Fibroblast of villous mesenchyme (primary cell): ENCODE measurements at places on chromosomes 16 and 17.

- DNase-seq = peak; percentile 61
These were observed 1.7 kb upstream of the AARS1 start for GRCh38 chr16:70290949-70291519.

DNA sequence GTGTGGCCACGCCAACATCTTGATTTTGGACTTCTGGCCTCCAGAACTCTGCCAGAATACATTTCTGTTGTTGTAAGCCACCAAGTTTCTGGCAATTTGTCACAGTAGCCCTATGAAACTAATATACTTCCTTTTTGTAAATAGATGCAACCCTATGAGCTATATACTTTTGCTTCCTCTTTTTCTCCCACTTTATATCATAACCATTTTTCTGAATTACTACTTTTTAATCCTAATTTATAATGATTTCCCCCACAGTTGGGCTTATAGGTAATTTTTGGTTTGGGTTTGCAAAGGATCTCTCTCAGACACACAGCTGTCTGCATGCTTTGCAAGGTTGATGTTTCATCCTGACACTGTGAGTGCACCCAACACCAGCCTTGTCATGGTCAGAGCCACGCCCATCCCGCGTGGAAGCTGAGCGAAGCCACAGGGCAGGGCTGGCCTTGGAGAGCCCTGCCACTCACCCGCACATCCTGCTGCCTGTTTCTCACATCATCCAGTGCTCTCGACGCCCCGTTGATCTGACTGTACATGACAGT lies 5.8 kb downstream of the TRIM25 start:
- DNase-seq = no peak

GRCh38 chr16:68389006-68389405 lies 59.3 kb downstream of the SMPD3 start:
- no peak for DNase-seq

DNA sequence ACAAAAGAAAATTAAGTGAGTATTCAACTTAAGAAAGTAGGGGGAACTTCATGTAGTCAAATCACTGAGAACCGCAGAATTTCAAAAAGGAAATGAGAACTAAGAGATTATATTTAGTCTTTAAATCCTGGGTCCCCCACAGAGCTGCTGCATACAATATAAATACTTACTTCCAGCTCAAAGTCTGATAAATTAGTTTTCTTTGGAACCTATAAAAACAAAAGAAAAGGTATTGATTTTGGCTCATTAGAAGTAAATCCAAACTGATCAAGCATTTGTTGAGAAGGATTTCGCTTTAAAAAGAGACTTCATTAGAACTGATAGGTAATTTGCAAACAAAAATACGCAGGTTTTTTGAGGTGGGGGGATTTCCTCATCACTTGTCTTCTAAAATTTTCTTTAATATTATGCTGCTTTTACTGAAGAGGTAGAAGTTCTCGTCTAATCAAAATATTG lies 21.9 kb downstream of the PARN start:
- DNase-seq = no peak

DNA sequence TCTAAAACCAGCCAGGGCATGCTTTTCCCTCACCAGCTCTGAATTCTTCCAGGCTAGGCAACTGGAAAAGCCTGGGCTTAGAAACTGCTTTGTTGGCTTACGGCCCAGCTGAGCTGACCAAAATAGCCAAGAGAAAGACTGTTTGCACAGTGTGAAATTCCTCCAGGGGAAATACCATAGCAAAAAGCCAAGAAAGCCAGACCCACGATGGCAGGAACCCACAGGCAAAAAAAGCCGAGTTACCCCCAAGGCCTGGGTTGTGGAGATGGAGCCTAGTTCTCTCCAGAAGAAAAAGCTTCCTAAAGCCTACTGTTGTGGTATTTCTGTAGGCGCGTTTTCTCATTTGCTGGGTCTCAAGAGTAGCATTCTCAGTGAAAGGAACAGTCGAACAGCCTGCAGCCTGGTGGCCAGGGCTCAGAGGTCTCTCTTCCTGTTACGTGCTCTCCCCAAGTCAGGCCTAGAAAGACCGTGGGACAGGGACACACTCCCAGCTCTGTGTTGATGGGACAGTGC lies 9.2 kb downstream of the SP2 start:
- peak; percentile 78 for DNase-seq

DNA sequence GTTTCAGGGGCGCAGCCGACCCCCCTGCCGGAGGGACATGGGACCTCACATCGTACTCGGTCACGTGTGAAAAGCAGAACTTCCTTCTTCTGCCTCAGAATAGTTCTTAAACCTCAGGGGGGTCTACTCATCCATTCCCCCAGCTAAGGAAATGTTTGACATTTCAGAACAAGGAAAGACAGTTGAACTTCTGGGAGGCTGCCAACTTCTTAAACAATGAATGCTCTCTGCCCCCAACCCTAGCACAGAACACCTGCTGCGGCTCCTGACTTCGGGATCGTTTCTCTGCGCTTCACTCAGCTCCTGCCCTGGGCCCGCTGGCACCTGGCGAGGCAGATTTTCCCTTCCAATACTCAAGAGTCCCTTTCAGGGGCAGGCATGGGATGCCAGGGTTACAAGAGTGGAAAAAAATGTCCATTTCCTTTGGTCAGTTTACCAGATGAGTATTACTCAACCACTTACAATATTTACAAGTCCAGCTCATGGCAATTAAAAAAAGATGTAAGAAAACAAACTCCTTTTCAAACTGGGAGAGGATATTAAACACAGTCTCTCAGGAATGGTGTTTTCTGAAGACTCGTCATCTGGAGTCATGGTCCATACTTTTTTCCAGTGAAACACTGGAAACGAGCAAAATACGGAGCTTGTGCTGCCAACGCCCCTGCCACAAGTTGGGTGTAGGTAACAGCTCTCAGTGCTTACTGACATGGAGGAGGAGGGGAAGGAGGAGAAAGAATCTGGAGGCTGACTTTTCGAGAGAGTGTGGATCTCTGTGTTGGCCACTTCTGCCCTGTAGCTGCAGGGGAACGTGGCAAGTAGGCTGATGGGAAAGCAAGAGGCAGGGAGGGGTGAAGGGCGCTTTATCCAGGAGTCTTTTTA lies 235.7 kb downstream of the NTN1 start:
- peak; percentile 62 for DNase-seq

GRCh38 chr17:2179615-2180295 lies 123.8 kb downstream of the SMG6 start:
- DNase-seq = peak; percentile 100

DNA sequence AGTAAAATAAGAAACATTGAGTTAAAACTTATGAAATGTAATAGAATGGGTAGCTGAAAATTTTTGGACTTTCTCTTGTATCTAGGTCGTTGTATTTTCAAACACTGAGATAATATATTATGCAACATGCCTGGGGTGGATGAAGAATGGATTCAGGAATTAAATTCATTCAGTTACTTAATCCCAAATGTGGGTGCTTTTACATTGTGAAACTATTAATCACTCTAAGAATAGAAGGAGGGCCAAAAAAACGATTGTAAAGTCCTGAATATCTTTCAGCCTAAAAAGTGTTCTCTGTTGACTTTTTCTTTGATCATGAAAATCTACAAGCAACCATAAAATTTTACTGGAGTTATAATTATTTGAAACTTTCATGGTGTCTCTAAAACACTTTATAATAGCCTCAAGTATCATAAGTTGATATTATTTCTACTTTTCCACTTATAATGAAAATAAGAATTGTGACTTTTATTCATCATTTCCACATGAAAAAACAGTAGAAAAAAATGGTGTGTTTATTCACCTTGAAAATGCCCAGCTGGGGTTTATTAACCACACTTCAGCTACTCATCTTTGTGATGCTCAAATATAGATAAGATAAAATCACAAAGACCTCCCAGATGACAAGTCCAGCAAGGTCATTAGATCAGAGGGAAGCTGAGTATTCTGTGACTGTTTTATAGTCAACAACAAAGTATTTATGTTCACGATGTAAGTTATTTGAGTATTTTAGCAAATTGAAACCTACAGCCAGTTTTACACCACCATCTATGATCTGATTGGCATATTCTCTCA lies 619.9 kb upstream of the SOX9 start:
- DNase-seq = no peak

GRCh38 chr17:50570032-50570431 lies 9.5 kb downstream of the CACNA1G start:
- no peak for DNase-seq
